Bronchial epithelial cell (primary cell): ENCODE measurements at places on chromosomes 2 and 18. TPM values are rescaled to one million over a fixed set of nuclear protein-coding genes. Genes with fewer than 3 reads are reported as not detected.
A peak's percentile ranks its signal among the peaks of the same experiment; 100 is the strongest.

DNA sequence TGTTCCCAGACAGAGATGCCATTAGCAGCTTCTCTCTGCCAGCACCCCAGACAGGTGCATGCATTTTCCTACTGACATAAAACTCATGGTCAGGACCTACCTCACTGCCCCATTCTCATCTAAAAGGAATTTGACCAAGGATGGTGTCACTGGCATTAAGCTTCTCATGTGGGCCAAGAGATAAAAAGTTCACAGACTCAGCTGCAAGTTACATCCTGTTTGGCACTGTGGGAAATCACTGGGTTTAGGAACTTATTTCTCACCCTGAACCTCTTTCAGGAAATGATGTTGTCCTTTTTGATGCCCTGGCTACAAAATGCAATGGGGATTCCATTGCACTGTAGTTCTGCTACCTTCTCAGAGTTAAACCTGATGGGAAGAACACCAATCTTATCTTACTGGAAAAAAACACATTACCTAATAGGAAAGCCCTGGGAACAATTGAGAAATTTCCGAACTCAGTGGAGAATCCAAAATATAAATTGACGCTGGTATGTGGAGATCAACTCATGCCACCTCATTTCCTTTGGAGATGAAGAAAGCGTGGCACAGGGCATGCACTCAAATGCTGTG is 252.1 kb upstream of the COPS8 start:
- peak; percentile 93 for DNase-seq

The C2orf72 gene
- under 0.01 TPM in 1 of 2 replicates, not detected in the other for total RNA-seq

The CDH20 gene
- not detected in 2 replicates for total RNA-seq

DNA sequence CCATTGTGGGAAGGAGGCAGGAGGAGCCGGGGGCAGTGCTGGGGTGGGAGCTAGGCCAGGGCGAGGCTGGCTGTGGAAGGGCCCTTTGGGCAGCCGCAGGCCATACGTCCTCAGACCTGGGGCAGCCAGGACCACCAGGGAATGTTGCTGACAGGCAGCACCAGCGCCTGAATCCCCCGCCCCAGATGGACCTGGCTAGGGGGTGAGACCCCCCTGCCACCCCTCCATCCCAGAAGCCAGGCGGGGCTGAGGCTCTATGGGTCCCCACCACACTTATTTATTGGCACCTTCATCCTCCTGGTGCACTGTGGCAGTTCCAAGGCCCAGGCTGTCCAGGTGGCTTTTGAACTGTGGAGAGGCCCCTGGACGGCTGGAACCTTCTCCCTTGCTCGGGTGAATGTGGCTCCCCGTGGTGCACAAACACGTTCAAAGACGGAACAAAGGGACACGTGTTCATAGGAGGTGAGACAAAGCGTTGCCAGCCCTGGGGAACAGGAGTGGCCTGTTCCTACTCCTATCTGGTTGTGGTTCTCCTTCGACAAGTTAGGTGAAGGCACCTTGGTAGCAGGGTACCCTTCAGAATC is 35.1 kb downstream of the RAMP1 start:
- no peak for DNase-seq

GRCh38 chr2:239038773-239039478 is 191.0 kb downstream of the TWIST2 start:
- no peak for DNase-seq

DNA sequence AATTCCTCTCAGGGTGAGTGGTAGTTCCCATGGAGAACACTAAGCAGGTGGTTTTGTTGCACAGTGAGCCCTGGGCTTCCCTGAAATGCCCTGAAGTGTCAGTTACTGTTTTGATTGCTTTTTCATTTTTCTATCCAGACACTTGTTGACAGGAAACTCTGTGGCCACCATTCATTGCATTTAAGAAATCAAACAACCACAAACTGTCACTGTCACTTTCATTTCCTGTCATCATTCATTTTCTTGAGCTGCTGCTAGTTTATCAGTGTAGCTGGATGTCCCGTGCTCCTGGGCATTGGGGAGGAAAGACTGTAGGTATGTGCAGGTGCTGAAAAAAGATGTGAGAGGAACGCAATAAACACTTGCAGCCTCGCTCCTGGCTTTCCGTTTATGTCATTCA is 891.6 kb upstream of the ZEB2 start:
- DNase-seq, result no peak

DNA sequence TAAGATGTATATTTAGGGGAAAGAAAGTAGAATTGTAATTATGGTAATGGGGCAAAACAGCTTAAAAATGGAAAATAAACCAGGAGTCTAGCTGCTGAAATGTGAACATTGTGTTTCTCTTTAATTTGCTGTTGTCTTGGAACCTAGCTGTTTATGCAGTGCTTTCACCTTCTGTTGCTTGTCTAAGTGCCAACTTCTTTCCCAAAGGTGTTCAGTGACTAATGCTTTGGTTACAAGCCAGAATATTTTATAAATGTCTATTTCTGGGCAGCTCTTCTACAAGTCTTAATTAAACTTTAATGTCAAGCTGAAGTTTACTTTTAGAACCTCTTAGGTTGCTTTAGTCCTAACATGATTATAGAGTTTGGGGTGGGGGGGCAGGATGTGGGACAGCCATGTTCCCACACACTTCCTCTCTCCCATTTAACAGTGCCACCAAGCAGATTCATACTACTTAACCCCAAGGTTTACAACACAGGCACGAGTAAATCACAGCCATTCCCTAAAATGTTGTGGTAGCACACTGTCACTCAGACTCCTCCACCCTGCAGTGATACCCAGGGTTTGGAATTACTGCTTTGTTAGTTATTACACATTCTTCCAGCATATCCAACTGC is 60.6 kb downstream of the ITGA4 start:
- peak; percentile 85 for DNase-seq

DNA sequence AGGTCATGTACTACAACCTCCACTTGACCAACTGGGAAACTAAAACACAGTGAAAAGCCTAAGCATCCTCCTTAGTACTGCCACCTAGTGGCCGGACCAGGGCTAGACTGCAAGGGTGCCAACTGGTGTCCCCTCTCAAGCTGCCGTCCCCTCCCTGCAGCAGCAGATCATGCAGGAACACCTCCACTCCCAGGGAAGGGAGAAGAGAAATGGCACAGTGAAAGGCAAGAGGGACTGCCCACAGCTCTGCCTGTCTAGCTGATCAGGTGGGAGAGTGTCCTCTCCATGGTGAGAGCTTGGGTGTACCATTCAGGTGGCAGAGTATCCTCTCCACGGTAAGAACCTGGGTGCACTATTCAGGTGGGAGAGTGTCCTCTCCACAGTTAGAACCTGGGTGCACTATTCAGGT is 78.1 kb downstream of the AAK1 start:
- peak; percentile 18 for DNase-seq

DNA sequence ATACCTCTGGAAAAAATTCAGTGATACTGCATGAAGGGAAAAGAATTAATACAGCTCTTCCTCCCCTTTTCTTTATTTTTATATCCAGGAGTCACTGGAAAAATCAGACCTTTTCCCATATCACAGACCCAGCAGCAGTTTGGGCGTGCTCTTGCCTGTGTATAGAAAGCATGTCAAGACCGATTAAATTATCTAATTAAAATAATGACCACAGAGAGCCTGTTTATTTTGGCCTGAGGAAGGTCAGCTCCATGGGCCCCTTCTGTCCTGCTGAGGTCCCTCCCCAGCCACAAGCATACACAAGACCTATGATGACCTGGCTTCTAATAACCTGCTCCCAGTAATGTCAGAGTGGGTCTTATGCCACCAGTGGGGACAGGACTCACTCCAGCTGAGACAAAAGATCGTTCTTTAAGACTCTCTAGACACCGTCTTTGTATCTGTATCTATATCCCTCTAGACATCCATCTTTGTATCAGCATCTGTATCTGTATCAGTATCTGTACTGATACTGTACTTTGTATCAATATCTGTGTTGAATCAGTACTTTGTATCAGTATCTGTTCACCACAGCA is 147.8 kb downstream of the VAPA start:
- no peak for DNase-seq

- no peak for DNase-seq
Measured at GRCh38 chr18:8705961-8706790, 820 bp downstream of the MTCL1 start.

DNA sequence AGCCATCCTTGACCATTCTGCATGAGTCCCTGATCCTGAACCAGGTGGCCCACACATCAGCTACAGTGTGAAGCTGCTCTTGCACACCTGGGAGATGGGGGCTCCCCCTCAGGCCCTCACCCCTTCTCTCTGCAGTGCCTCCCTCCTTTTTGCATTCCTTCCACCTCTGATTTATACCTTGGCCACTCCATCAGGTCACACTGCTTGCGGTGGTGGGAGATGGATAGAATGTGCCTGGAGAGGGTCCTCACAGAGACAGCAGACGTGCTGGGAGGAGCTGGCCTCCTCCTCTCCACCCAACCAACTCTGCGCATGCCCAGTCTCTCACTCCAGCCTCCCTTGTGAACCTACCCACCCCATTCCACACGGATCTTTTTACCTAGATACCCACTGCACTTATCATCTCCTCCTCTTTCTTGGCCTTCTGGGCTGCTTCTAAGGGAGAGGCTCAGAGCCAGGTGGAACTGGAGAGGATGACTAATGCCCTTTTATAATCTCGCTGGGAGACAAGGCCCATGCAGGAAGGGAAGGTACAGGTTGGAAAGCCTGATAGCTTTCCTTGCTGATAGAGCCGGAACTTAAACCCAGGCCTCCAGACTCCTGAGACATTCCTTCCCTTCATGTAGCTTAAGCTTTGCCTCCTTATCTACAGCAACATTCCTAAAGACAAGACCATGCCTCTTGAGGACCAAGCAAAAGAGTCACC is 205.1 kb downstream of the ZBTB7C start:
- peak; percentile 58 for DNase-seq

DNA sequence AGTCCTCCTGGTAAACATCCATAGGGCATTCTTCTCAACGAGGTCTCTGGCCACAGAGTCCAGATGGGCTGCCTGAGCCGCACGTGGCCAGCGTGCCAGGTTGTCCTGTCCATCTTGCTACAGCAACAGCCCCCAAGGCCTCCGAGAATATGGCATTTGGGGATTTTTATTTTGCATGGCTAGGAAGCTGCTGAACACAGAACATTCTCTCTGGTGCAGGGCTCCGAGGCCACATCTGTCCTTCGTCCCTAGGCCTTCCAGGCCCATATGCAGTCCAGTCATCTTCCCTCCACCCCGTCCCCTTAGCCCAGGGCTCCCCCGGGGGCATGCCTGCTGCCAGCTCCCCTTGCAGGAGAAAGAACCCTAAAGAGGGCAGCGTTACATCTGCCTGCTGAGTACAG is 2.3 kb downstream of the HDAC4 start:
- no peak for DNase-seq

DNA sequence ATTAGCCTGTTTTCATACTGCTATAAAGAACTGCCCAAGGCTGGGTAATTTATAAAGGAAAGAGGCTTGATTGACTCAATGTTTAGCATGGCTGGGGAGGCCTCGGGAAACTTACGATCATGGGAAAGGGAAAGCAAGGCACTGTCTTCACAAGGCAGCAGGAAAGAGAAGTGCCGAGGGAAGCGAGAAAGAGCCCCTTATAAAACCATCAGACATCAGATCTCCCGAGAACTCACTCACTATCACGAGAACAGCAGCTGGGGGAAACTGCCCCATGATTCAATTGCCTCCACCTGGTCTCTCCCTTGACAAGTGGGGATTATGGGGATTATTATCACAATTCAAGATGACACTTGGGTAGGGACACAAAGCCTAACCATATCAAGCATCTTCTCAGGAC is 23.3 kb downstream of the RHOB start:
- DNase-seq, result no peak

The DUSP2 gene
- 1.8 and 5.3 TPM in 2 replicates for total RNA-seq

GRCh38 chr18:5030636-5031035 is 166.4 kb downstream of the AKAIN1 start:
- no peak for DNase-seq

- DNase-seq, result peak; percentile 41
Measured at GRCh38 chr2:210445116-210445707, 31.3 kb downstream of the LANCL1 start.
